ENCODE measurements at places on chromosomes 2 and 18.
A peak's percentile ranks its signal among the peaks of the same experiment; 100 is the strongest.

DNA sequence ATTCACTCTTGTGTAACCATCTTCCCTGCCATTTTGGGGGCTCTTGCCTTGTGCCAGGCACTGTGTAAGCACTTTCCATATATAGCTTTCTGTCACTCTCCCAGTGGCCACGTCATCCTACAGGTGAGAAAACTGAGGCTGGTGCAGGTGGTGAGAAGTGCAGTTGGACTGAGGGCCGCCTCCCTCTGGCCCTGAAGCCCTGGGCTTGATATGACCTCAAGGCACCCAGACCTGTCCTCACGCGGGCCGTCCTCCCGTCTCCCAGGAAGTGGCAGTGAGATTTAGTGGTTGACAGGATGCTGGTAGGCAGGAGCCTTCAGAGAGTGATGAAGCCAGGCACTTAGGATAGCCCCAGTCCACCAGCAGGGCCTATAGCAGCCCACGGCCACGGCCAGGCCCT is 30.5 kb downstream of the MAL start:
- no peak for DNase-seq

GRCh38 chr18:63218472-63218871 is 101.1 kb downstream of the BCL2 start:
- no peak for DNase-seq

- no peak for DNase-seq
These were observed 1614.1 kb upstream of the TMEFF2 start for GRCh38 chr2:193808877-193809276.

GRCh38 chr2:239522002-239522739 is 121.4 kb upstream of the HDAC4 start:
- DNase-seq, result no peak

GRCh38 chr2:238950551-238950950 is 102.7 kb downstream of the TWIST2 start:
- DNase-seq, result no peak

DNA sequence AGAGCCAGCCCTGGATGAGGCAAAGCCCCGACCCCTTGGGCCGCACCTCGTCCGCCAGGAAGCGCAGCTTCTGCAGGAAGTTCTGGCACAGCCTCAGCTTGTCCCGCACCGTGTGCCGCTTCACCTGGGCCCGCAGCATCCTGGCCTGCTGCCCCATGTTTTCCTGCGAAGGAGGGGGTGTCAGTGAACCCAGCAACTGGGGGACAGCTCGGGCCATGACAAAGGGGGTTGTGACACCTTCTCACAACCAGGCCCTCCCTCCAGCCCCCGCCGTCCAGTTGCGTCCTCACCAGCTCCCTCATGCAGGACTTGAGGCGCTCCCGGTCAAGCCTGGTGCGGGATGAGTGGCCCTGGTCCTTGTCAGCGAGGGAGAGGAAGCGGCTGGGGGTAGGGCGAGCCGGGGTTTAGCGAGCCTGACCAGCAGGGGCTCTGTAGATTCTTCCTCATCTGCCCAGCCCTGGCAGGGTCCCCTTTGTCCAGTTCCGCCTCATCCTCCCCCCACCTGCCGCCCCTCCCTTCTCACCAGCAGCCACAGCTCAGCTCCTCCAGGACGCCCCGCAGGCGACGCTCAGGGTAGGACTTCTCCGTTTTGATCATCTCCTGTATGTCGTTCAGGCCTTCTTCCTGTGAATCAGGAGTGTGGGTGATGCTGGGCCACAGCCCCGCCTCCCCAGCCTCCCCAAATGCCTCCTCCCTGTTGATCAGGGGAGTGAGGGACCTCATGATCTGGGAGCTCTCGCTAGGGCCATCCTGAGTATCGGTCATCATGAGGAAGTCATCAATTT is 606 bp downstream of the OTOF start:
- no peak for DNase-seq

DNA sequence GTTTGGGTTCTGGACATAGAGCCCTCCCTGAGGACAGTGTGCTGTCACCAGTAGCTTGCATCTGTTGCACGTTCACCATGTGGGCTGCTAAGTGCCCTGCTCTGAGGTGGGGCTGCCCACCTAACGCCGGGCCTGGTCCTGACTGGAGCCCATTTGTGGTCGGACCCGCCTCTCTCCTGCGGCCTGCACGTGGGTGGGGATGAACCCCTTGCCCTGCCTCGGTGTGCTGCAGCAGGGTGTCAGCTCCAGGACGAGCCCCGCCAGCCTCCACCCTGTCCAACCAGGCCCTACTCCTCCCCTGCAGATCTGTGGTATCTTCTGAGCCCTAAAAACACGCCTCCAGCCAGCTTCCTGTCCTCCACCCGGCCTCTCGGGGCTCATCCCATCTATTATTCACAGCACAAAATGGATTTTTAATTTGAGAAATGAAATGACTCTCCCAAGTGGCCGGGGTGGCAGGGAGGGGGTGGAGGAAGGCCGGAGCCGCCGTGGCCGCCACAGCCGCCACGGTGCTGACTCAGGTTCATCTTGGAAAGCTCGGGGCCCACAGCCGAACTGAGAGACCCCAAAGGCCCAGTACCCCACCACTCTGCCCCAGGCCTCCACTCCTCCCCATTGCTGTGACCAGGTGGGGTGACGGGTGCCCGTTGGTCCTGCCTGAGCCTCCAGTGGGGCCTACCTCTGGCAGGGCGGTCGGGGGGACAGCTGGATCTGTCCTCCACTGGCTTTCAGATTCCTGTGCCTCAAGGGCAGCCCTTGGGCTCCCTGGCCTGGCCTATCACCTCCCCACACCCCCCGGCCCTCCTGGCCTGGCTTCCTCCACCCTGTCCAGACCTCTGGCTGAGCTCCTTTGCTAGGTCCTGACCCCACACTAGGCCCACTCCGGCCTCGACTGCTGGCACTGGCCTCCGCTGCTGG is 2.8 kb upstream of the ECEL1 start:
- DNase-seq, result no peak

- peak; percentile 38 for DNase-seq
These were observed 273.0 kb downstream of the PDE11A start for GRCh38 chr2:177799531-177799930.

DNA sequence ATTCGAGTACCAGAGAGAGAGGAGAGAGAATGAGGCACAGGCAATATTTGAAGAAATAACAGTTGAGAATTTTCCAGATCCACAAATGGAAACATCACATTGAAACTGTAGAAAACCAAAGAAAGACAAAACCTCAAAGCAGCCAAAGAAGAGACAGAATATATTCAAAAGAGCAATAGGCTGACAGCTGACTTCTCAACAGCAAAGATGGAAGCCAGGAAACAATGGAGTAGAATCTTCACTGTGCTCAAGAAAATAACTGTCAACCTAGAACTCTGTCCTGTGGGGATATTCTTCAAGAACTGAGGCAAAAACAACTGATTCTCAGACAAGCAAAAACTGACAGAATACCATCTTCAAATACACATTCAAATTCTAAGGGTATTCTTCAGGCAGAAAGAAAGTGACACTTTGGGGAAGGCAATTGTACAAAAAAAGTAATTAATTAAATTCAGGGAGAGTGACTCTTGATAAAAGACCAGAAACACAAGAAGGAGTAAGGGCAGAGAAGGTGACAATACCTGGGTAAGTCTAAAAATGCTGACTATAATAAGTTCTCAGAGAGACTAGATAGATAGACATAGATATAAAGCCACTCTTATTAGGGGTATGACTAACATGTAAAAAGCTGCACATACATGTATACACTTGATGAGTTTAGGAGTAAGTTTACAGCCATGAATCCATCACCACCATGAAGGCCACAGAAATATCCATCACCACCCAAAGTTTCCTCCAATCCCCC is 25.6 kb downstream of the ANKMY1 start:
- no peak for DNase-seq

- DNase-seq, result no peak
These were observed 13.9 kb upstream of the RAB17 start for GRCh38 chr2:237604391-237604790.

DNA sequence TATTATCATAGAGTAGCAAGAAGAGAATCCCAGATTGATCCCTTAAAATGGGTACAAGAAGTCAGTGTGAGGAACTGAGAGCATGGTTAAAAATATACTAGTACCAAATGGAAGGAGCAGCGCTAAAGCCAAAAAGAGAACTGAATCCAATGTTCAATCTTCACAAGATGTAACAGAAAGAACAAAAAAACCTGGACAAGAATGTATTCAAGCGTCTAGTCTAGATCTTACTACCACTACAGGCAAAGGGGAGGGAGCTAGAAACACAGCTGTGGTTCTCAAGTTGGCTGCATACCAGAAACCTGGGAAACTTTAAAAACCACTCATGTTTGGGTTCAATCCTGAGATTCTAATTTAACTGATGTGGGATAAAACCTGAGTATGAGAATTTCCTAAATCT is 57.5 kb downstream of the PIAS2 start:
- DNase-seq, result no peak

DNA sequence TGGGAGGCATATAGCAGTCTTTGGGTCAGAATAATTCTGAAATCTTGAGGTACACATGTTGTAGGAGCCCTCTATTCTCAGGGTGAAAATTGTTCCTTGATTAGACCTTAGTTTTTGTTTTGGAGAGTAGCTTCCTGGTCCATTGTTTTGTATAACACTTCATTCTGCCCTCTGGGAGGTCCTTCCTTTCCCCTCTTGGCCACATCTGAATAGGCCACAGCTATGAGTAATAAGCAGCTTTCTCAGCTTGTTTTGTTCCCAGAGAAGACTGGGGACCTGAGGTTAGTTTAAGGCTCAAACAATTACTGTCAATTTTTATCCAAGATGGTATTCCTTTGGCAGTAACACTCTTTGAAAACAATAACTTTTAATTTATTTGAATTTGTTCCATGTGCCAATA is 72.6 kb upstream of the NOL4 start:
- no peak for DNase-seq

DNA sequence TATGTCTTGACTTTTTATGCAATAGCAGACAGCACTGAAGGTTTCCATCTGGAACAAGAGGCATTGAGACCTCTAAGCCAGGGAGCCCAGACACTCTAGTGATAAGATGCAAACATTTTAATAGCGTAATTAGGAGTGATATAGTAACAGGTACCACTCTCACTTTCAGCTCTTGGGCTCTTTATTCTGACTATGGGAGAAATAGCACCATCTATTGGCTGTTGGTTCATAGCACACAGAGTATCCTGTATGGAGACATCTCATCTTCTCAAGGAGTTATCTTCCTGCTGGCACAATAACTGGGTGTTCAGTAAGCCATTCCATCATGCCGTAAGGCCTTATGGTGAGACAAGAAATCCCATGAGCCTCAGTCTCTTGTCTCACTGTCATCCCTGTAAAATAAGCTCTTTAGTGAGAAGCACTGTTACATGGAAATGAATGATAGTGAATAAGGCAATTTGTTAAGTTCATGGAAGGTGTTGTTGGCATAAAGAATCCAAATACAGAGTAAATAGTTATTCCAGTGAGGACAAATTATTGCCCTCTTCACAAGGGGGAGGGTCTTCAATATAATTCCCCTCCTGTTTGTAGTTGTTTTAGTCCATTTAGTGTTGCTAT is 48.3 kb downstream of the THUMPD2 start:
- DNase-seq, result peak; percentile 33

DNA sequence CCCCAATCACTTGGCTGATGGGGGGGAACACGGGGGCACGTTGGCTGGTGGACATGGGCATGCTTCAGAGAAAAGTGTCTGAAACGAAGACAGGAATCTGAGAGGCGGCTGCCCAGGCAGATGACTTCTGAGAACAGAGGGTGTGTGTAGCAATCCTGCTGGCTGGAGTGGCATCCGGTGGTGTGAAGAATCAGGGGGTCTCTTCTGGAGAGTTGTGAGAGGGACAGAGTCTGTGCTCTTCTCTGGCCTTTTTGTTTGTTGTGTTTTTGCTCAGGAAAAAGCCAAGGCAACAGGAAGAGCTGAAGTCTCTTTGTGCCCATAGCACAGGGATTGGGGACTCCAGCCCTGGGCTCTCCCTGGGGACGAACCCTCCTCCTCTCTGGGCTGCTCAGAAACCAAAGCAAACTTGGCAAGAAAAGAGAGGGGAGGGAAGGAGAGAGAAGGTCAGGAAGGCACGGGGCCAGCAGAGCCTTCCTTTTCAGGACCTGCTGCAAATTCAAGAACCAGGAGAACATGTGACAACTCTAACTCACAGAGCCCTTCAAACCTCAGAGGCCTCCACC is 97.0 kb upstream of the SMAD2 start:
- no peak for DNase-seq

DNA sequence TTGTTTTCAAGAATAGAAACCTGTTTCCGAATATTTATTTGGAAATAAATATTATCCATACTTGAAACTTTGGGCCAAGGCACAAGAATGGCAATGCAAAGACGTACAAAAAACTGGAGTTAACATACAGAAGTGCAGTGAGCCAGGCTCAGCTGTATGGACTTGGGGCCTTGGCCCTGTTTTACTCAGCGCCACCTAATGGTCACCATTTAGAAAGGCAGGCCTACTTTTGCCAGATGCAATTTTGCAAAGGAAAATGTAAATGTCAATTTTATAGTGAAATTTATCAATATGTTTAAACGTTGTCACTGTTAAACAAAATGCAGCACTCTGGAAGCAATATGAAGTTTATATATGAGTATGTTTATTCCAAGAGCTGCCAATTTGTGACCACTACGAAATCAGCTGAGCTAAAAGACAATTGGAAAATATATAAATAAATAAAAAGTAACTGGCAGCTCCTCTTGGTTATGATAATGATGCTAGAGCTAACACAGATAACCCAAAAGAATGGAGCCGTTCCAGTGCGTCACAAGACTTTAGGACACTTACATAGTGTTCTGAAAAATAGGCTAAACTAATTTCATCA is 155.0 kb downstream of the ARHGAP15 start:
- no peak for DNase-seq

DNA sequence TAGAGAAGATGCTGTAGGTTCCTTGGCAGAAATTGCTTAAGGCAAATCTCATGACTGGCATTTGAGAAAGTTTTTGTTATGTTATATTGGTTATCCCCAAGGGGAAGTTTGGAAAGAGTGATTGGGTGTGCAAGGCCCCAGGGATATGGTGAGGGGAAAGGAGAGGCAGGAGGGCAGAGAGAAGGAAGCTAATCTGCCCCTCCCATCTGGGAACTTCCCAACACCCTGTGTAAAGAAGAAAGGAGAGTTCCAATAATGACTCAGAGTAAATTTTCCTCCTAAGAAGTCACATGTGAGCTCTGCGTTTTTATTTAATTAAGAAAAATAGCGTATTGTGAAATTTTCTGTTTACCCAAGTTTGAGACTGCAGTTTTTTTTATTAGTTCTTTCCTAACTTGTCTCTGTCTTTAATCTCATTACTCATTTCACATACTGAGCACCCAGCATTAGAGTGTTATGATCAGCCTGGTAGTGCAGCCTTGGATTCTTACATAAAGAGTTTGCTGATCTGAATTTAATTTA is 3.1 kb upstream of the KYNU start:
- DNase-seq, result no peak

DNA sequence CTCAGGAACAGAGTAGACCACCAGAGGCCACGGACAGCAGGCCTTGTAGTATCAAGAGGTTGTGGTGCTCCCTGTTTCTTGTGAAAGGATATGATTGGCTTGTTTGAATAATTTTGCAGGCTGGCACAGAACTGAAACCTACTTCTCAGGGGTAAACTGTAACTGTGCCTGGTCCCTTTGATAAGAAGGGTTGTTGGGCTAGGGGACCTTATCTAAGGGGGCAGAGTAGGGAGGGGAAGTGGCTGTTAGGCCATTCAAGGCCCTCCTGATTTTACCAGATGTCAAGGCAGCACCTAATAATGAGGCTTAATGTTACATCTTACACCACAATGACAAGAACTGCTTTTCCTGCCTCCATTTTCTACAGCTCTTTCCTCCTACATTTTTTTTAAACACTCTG is 45.6 kb downstream of the GPR39 start:
- DNase-seq, result no peak

Measured in NCI-H774 (cell line).